ENCODE measurements at places on chromosomes 3 and 15.

DNA sequence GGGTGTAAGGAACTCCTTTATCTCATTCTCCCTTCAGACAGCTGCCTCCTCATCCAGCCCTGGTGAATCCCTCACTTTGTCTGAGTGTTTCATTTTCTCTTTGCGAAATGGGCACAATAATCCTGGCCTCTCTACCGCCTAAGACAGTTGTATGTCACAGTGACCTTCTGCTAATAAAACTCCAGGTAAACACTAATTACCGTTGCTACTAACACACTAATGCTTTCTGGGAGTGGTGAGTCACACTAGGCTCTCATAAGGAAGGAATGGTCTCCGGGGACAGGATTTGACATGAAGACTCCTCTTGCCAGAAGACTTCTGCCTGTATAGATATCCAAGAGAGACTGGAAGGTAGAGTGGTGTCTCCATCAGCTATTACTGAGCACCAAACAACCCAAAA, 71.7 kb upstream of the SNRK start:
- DNase-seq: no peak

DNA sequence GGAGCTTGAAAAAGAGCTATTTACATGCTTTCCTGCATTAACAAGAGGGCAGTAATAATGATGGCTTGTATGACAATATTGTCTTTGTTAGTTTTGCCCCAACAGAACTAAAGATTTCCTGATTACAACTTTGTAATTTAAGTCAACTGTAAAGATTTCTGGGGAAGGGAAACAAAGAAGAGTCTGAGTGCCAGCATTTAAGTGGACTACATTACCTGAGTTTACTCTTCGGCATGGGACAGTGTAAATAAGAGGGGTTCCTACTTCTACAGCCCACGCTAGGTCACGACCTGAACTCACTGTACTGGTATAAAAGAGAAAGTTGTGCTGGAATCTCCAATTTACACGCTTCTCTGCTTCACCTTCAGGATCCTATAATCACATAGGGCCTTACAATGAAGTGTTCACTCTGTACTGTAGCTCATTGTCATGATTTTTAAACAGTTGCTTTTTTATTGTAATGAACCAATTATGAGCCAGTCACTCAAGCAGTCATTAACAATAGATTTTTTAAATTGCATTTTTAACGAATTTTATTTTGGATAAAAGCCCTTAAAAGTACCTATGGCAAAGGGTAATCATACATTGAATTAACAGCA, 39.6 kb downstream of the DPH6 start:
- no peak for DNase-seq

- DNase-seq: no peak
These were observed 26.7 kb downstream of the GBE1 start for GRCh38 chr3:81734742-81735141.

- no peak for DNase-seq
These were observed 84.3 kb downstream of the TNIK start for GRCh38 chr3:171375666-171376595.

DNA sequence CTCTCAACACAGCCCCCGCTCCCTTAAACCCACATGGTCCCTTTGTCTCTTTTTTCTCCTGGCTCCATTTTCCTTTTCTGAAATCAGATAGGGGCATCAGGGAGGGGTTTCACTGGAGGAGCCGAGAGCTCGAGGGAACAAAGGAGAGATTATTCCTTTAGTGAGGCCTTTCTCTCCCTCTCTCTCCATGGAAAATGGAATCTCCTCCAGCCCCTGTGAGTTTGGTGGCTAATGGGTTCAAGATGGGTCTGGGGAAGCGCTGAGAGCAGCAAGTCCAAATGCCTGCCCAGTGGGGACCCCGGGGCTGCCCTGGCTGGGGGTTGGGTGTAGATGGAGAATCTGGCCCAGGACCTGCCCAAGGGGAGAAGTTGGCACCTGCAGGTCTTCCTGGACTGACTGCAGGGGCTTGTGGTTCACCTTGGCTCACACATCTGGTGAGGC, 56.8 kb downstream of the ITGA11 start:
- DNase-seq: no peak

GRCh38 chr3:4071481-4072184, 231.5 kb upstream of the SETMAR start:
- no peak for DNase-seq

DNA sequence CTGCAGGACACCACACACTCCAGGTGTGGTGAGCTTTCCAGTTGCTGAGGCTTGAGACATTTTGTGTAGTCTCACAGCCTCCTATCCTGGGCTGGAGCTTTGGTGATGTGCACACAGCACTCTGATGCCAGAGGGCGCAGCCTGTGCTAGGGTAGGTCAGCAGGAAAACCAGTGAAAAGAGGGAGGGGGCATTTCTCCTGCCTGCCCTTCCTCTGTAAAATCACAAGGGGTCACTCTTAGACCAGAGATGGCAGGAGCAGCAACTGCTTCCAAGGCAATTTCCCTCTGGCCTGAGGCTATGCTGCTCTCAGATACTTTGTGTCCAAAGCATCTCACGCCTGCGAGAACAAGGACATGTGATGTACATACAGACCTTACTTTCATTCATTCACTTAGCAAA, 16.5 kb upstream of the MUSTN1 start:
- DNase-seq: no peak

DNA sequence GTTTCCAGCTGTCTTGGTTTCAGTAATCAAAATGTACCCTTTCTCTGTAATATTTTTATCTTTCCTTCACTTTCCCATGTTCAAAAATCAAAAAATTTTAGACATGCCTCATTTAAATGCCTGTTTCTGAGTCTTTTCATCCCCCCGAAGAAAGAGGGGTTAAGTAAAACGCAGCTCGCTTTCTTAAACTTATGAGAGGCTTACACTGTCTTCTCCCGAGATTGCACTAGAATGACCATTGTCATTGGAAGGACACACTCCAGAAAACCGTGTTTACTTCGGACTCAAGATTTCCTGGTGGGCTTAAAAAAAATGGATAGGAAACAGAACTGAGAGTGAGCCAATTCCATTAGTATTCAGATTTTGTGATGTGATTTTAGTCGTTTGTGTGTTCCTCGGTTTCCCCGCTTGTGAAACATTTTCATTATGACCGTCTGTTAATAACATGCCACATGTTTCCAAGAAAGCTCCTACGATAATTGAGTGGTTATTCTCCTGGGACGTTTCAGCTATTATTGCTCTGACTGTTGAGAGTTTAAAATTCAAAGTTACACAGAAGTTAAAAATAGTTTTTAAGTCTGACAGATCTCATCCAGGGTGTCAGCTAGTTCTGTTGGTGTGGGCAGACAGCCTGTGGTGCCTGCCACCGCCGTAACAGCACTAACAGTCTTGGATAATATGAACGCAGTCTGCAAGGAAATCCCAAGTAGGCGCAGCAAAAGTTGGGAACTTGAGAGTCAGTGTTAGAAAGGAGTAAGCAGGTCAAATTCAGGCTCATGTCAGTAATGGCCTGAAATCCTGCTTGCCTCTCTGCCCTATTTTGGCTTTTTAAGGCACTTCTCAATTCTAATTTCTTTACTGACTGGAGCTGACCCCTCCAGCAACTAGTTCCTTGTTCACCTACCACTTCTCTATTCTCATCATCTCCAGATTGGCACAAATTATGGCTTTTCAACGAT, 1.5 kb downstream of the CRYBG3 start:
- no peak for DNase-seq
